ENCODE measurements at places on chromosomes 6 and 20. TPM values are rescaled to one million over a fixed set of nuclear protein-coding genes. Genes with fewer than 3 reads are reported as not detected.

The SALL4 gene
- 0.97 TPM for total RNA-seq

GRCh38 chr6:74749211-74750147 lies 456.4 kb downstream of the COL12A1 start:
- DNase-seq = peak; percentile 40

- DNase-seq = no peak
Measured at GRCh38 chr6:138856654-138857053, 60.8 kb downstream of the ECT2L start.

The FOXF2 gene
- not detected for total RNA-seq

The TINAG gene
- not detected for total RNA-seq

- peak; percentile 39 for DNase-seq
Measured at GRCh38 chr20:9912858-9913434, 74.1 kb upstream of the PAK5 start.

The APCDD1L gene
- total RNA-seq = 2.9 TPM

DNA sequence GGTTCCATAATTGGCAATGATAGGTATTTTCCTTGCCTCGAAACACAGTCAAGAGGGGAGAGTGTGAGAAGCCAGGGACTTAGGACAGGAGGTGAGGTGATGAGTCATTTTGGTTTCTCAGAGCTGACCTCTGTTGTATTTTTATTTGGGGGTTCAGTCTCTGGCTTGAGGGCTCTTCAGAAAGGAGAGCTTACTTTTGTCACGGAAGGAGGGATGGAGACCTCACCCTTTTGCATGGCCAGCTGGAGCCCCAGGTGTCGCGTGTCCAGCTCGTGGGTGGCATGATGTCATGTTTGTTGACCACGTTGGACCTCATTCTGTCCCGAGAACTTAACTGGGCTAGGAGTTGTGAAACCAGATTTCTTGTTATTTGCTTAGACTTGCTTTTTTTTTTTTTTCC lies 293.9 kb downstream of the QKI start:
- DNase-seq = no peak

GRCh38 chr6:8904754-8905153 lies 469.4 kb upstream of the SLC35B3 start:
- DNase-seq = no peak

DNA sequence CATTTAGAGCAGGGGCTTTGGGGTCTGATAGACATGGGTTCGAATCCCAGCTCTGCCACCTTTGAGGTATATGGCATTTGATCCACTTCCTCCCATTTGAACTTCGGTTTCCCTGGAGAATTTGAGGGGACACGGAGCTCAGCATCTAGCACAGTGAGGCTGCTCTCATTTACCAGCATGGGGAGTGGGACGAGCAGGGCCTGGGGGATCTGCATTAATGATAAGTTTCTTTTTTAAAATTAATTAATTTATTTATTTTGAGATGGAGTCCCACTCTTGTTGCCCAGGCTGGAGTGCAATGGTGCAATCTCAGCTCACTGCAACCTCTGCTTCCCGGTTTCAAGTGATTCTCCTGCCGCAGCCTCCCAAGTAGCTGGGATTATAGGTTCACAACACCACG lies 52.6 kb downstream of the VSTM2L start:
- DNase-seq = no peak

DNA sequence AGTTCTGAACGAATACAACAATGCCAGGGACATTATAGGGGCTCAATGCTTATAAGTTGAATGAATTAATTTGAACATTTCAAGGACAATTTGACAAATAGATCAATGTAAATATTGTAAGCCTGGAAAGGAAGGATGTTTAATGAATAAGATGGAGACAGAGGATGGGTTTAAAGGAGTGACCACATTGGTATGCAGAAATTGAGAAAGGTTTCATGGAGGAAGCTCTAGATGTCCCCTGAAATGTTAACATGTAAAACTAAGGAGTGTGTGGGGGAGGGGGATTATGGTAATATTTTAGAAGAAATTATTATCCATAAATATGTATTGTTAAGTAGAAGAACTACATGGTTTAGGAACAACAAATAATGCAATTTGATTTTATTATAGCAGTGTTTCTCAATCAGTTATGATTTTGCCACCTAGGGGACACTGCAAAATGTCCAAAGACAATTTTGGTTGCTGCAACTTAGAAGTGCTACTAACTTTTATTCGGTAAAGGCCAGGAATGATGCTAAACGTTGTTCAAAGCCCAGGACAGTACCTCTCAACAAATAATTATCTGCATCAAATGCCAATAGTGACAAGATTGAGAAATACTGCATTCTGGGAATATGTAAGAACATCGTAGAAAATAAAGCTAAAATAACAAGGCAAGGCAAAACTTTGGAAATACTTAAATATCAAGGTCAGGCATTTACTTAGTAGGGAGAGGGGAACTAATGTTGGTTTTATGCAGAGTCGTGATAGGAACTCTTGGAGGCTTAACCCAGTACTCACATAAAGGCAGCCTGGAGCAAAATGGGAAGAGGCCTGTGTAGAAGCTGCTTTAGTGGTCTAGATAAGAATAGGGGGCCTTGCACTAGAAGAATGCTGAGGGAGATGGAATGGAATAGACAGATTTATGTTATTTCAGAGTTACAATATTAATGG lies 686.9 kb upstream of the CITED2 start:
- DNase-seq = no peak

DNA sequence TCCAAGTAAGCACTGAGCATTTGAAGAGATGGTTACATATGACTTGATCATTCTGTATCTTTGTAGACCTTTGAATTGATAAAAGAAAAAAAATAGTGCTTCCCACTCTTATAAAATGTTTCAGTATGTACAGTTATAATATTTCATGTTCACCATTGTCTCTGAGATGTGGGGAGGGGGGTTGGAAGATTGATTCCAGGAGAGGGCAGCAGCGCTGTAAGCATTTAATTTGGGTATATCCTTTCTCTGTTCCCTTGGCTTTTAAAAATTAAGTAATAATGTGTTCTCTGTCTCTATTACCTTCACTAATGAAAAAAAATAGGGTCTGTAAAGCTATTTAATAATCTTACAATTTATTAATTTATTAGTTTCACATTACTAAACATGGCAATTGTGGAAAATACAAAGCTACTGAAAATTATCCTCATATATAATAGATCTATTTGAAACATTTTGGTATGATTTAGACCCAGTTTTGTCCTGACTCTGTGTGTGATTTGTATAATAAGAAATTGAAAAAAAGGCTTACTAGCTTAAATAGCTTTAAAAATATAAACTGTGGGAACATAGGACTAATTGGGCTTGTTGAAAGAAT lies 341.2 kb downstream of the CDKAL1 start:
- DNase-seq = peak; percentile 54

The MLN gene
- not detected for total RNA-seq

DNA sequence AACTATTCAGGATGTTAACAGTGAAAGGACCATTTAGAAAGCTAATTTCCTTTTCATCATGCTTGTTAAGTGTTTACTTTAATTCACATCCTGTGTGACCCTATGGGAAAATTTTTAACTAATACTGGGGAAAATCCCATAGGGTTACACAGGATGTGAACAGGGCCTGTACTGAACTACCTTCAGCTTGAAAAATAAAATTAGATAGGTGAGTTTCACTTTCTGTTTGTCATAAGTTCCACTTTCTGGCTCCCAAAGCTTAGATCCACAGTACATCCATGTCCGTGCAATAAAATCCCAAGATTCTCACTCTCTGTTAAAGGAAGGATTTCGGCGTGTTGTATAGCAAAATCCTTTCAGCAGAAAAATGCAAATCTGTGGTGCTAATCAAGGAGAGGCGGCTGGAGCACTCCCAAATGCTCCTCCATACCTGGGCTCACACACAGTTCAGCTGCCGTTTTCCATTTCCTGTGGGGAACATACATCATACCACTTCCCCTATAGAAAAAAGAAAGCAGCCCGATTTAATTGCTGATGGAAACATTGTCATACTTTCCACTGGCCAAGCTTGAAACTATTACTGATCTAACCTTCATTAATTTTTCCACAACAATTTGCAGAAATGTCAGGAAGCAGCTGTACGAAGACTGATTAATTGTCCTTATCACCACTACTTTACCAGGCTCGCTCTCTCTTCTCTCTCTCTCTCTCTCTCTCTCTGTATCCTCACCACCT lies 125.2 kb downstream of the HIVEP2 start:
- peak; percentile 59 for DNase-seq

The STXBP5 gene
- total RNA-seq = 65.4 TPM

- DNase-seq = no peak
Measured at GRCh38 chr20:24703284-24703610, 233.8 kb downstream of the SYNDIG1 start.

GRCh38 chr6:6586671-6587526 lies 1.6 kb upstream of the LY86 start:
- DNase-seq = no peak

The STX11 gene
- 0.97 TPM for total RNA-seq

The GMEB2 gene
- total RNA-seq = 10.8 TPM

The TUBB2B gene
- 5.2 TPM for total RNA-seq

DNA sequence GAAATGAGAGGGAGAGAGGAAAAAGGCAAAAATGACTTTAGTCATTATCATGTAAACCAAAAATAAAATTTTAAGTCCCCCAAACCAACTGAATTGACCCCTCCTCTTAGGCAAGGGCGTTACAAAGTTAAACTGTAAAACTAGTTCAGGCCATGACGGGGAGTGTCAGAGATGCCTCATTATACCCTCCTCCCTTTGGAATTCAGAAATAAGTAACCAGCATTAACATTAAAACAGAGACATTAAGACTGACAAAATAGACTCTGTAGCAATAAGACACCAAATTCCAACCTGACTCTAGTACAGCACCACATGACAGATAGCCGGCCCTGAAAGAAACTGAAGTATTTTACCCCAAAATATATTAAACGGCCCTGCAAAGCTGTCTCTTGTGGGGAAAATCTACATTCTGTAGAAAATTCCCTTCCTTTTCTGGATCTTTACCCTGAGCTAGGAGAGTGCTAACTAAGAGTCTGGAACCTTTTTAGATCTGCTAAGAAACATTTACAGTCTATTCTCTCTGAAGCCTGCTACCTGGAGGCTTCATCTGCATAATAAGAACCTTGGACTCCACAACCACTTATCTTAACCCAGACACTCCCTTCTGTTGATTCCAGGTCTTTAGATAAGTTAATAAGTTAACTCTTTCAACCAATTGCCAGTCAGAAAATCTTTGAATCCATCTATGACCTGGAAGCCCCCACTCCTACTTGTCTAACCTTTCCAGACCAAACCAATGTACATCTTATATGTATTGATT lies 150.7 kb downstream of the PKHD1 start:
- DNase-seq = no peak

DNA sequence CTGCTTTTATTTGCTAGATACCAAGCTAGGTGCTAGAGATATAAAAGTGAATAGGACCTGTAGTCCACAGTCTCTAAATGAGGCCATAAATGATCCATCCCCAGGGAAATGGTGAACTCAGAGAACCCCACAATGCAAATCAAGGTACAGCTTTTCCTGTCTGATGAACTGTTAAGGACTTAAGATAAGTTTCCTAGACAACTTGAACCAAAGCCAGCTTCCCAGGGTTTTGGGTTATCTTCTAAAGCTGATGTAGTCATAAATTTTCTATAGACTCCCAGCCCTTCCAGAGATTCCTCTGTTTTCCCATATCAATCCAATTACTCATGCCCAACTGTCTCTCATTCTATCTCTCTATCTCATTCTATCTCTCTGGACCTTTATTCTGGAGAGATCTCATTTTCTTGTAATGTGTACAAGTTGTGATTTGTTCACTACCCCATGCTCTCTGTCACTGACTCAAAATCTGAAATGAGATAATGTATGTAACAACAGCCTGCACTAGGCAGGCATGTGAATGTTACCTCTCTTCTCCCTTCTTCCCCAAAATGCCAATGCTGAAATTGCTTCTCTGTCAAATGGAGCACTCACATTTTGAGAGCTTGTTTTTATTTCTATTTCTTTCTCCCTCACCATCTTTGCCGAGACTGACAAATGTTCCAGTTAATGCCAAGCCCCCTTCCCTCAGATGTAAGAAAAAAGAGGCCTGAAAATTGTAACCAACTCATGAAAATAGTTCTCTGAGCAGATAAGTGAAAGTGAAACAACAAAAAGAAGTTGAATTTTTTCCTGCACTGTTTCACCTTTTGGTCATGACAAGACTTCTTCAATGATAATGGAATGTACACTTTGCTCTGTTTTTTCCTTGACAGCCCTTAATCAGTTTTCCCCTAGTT lies 279.9 kb downstream of the SLC35F1 start:
- DNase-seq = no peak

DNA sequence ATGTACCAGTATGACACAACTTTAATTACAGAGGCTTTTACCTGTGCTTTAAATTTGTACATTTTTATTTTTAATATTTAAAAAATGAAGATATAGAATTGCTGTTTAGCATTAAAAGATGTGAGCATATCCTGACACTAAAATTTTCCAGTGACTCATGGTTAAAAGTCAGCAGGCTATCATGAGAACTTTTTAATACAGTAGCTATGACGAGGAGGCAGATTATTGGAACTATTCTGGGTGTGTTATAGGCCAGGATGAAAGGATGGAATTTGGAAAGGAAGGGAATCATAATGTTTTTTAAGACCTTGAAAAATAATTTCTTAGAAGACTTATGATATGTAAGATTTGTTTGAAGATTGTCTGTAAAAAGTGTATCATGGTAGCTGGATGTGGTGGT lies 91.0 kb downstream of the GFRA4 start:
- no peak for DNase-seq

The MAFB gene
- 0.64 TPM for total RNA-seq

- no peak for DNase-seq
Measured at GRCh38 chr6:92496527-92496926, 922.8 kb downstream of the EPHA7 start.

- peak; percentile 20 for DNase-seq
Measured at GRCh38 chr20:59751075-59751711, 146.9 kb downstream of the PHACTR3 start.

- peak; percentile 57 for DNase-seq
Measured at GRCh38 chr20:51636123-51636522, 93.6 kb upstream of the NFATC2 start.

GRCh38 chr6:39887692-39888450 lies 46.4 kb downstream of the MOCS1 start:
- DNase-seq = peak; percentile 94

DNA sequence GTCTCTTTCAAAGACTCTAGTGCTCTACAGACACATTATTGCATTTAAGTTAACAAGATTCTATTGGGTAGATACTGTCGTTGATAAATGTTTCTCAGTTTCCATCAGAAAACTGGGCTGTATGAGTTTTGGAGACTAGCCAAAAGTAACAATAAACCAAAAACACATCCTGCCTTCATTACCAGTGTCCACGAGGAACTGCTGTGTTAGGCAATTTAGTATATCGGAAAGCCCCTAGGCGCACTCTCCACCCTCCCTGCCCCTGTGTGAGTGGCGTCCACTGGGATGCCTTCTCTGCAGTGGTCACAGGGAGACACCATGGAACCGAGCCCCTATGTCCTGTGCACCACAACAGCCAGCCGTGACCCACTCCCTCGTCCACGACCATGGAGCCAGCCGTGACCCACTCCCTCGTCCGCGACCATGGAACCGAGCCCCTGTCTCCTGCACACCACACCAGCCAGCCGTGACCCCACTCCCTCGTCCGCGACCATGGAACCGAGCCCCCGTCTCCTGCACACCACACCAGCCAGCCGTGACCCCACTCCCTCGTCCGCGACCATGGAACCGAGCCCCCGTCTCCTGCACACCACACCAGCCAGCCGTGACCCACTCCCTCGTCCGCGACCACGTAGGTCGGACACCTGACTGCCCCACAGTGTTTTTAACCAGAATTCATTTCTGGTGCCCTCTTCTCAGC lies 35.3 kb downstream of the DLL1 start:
- DNase-seq = no peak

Measured in fibroblast of villous mesenchyme (primary cell).